ENCODE measurements at places on chromosomes 4 and X.

GRCh38 chrX:153669174-153669890 lies 4.3 kb downstream of the PNCK start:
- peak; percentile 15 for DNase-seq

GRCh38 chrX:47248576-47248975 lies 15.8 kb downstream of the USP11 start:
- DNase-seq, result no peak

DNA sequence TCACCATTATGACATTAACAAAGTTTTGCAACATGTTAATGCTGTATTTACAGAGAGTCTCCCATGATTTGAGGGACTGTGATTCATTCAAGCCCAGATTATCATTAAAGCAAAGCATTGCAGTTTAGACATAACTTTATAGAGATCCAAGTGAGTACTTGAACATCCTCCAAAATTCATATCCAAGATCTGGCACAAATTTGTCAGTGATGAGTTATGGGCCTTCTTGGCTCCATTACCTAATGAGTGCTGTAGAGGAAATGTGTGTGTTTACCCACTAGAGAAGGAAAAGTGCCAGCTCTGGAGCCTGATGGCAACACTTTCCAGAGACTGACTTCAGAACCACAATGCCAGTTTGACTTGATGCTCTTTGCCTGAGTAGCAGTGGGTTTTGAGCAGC lies 432.3 kb downstream of the GALNTL6 start:
- no peak for DNase-seq

GRCh38 chrX:153926858-153927671 lies 1.0 kb upstream of the ARHGAP4 start:
- peak; percentile 57 for DNase-seq

DNA sequence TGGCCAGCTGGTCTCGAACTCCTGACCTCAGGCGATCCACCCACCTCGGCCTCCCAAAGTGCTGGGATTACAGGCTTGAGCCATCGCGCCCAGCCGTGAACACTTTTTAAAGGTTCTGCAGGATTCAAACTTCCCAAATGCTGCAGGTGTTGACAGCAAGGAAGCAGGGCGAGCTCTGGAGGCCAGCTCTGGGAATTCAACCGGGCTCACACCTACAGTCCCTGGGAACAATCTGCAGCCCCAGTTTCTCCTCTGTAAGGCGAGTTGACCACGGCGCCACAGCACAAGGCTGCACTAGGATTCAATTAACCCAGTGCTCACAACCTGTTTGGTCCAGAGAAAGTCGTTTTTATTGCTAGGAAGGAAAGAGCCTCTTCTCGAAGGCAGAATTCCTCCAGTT lies 1.6 kb downstream of the MTNR1A start:
- DNase-seq, result no peak

- DNase-seq, result no peak
Measured at GRCh38 chr4:158860856-158861255, 92.0 kb downstream of the FNIP2 start.

DNA sequence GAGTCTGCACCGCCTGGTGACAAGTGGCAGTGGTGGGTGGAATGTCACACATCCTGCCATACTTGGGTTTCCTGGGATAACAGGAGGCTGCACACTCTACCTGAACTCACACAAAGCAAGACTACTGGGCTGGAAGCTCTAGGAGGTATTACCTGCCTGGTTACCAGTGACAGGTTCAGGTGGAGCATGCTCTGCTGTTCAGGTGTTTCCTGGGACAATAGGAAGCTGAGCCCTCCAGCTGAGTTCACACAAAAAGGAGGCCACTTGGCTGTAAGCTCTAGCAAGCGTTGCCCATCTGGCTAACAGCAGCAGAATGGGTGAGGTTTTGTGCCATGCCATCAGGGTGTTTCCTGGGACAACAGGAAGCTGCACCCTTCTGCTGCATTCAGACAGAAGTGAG lies 17.4 kb upstream of the UGT2B7 start:
- DNase-seq, result no peak

GRCh38 chr4:11608992-11609391 lies 180.3 kb upstream of the HS3ST1 start:
- no peak for DNase-seq

DNA sequence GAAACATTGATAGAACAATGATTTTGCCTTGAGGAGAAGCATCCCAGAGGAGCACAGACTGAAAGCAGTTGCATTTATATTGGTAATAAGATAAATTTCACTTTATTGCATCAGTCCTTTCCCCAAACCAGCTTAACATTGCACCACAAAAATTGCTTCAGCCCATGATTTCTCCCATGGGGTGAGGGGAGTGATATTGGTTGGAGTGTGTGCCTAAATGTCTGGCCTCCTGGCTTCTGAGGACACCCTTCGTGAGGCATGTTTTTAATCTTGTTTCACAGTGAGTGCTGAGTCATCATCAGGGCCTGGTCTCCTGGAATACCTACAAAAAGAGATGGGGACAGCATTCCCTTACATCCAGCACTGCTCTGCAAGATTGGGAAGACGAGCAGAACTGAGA lies 487.9 kb downstream of the C4orf33 start:
- DNase-seq, result no peak

- DNase-seq, result no peak
Measured at GRCh38 chrX:134933248-134933647, 57.5 kb upstream of the SMIM10 start.

DNA sequence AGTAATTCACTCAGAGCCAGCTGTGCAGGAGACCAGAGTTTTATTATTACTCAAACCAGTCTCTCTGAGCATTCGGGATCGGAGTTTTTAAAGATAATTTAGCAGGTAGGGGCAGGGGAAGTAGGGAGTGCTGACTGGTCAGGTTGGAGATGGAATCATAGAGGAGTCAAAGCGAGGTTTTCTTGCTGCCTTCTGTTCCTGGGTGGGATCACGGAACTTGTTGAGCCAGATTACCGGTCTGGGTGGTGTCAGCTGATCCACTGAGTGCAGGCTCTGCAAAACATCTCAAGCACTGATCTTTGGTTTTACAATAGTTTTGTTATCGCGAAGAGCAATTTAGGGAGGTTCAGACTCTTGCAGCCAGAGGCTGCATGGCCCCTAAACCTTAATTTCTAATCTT lies 63.6 kb downstream of the TRIM2 start:
- DNase-seq, result no peak

DNA sequence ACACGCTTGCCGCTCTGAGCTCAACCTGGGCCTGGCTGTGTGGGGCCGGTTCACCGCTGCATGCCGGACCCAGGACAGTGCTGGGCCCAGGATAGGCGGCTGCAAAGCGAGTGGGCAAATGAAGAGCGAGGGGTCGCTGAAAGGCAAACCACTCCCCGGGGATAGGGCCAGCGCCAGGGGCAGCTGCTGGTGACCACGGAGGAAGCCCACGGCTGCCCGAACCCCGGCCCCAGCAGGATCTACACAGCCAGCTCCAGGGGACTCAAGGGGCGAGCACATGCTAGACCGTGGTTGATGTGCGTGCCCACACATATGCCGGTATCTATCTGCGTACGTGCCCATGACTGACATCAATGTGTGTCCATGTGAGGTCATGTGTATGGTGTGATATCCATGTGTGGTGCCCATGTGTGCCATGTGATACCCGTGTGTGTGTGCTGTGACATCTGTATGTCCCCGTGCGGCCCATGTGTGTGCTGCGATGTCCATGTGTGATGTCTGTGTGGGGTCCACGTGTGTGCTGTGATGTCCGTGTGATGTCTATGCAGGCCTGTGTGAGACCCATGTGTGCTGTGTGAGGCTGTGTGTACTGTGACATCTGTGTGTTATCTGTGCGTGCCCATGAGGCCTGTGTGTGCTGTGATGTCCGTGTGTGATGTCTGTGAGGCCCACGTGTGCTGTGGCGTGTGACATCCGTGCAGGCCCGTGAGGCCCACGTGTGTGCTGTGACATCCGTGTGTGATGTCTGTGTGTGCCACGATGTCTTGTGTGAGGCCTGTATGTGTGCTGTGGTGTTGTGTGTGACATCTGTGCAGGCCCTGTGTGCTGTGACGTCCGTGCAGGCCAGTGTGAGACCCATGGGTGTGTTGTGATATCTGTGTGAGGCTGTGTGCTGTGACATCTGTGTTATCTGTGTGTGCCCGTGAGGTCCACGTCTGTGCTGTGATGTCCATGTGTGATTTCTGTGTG lies 24.8 kb downstream of the CTBP1 start:
- no peak for DNase-seq

DNA sequence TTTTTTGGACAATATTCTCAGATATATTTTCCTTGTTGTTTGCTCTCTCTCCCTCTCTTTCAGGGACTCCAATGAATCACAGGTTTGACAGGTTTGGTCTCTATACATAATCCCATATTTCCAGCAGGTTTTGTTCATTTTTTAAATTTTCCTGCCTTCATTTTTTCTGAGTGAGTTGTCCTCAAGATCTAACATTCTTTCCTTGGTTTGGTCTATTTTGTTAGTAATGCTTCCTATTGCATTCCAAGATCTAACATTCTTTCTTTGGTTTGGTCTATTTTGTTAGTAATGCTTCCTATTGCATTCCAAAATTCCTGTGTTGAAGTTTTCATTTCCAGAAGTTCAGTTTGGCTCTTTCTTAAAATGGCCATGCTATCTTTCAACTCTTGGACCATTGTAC lies 45.3 kb upstream of the ZMAT1 start:
- DNase-seq, result no peak

GRCh38 chr4:113438596-113438995 lies 322.9 kb downstream of the CAMK2D start:
- DNase-seq, result no peak

DNA sequence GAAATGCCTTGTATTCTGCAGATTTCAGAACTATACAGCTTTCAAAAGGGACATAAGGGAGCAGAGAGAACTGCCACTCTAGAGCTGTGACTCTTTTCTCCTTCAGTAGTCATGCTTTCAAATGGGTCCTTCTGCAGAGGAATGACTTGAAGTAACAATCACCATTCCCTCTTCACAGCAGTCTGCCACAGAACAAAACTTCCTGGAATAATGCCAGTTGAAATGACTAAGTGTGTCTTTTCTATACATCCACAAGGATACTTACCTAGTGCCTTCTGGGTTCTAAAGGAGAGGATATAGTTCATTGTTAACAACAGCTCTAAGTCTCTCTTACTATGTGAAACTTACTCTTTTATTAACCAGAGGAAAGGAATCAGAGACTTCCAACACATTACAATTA lies 515.4 kb upstream of the ATOH1 start:
- DNase-seq, result no peak

- no peak for DNase-seq
Measured at GRCh38 chr4:38176165-38176564, 216.0 kb downstream of the PTTG2 start.

DNA sequence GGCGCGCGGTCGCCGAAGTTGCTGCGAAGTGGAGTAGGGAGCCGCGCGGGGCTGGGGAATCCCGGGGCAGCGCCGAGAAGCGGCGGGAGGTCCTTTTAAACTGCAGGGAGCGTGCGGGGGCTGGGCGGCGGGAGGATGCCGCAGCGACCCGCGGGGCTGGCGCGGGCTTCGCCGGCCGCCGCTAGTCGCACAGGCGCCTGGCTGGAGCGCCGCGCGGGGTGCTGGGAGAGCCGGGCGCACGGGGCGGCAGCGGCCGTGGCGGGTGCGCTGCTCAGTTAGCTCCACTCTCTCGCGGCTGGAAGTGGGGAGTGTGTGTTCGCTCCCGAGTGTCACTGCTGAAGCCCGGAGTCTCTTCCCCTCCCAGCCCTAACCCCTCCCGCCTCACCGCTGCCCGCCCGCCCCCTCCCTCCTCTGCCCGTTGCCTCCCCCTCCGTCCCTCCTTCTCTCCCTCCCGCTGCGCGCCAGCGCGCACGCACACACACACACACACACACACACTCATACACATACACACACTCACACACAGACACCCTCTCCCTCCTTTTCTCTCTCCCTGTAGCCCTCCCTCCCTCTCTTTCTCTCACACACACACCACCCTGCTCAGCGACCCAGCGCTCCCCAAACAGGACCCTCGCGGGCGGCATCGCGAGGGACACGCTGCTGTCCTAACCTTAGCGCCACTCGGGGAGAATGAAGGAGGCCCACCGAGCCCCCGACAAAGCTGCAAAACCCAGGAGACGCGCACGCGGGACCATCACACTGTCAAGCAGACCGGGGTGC lies at the start of gene NDNF:
NDNF (minus strand) TSS at position 312 of the 780 bp plus-strand sequence. CDS start 26,698 bp downstream, outside the sequence.
- DNase-seq, result peak; percentile 28

- peak; percentile 94 for DNase-seq
Measured at GRCh38 chrX:54044126-54044876, at the start of gene PHF8. Gene PHF8, minus strand, starts transcription at chrX:54044473. Its CDS starts 1,745 bp downstream, at chrX:54042728.

DNA sequence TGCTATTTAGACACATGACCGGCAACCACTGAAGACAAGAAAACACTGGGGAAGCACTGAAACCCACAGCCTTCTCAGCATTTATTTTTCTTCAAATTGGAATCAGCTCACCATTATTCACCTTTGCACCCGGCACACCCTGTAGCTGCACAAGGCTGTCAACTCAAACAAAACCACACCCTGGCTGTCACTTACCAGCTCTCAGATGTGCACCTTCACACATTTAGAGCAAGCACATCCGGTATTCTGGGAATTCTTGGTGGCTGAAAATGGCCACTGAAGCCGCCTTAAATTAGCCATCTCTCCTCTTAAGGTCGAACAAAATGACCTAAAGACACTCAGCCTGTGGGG lies 5.9 kb downstream of the ZFYVE28 start:
- DNase-seq, result peak; percentile 60

GRCh38 chr4:42252315-42252714 lies 99.9 kb upstream of the BEND4 start:
- DNase-seq, result no peak

DNA sequence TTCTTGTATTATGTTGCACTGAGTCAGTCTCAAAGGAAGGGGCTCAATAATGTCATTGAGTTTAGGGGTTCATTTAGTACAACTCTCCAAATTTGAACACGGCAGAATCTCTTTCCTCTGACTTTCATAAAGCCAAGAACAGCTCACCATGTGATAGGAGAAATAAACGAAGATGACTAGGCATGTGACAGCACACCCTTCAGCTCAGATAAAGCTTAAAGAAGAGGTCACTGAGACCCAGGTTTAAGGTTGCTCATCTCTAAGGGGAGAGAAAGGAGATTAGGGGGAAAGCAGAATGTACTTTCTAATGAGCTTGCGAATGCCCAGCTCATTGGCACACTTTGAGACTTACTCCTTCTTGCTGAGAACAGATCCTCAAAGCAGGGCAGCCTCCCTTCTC lies 89.0 kb downstream of the PLAC1 start:
- no peak for DNase-seq

DNA sequence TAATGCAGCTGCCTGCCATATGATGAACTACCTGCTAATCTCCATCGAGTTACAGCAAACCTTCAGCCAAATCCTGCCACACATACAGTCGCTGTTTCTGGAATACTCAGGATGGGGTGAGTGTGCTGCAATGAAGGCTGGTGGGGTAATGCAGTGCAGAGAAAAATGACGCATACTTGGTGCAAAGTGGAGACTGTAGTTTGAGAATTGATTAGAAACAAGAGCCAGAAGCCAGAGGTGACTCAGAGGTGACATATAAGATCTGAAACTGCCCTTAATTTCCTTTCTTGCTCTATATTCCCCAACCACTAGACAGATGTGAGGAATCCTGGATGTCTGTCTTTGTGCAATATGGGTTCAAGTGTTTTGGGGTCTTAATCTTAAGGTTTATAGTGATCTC lies 22.0 kb downstream of the C4orf54 start:
- no peak for DNase-seq

Measured in stimulated activated naive CD4-positive, alpha-beta T cell treated with Interleukin-2 at 50 U/mL for 16 hours (primary cell).